ENCODE measurements at places on chromosomes 7 and 10.

- no peak for DNase-seq
Observed at GRCh38 chr7:2409745-2410414, 6.5 kb downstream of the CHST12 start.

DNA sequence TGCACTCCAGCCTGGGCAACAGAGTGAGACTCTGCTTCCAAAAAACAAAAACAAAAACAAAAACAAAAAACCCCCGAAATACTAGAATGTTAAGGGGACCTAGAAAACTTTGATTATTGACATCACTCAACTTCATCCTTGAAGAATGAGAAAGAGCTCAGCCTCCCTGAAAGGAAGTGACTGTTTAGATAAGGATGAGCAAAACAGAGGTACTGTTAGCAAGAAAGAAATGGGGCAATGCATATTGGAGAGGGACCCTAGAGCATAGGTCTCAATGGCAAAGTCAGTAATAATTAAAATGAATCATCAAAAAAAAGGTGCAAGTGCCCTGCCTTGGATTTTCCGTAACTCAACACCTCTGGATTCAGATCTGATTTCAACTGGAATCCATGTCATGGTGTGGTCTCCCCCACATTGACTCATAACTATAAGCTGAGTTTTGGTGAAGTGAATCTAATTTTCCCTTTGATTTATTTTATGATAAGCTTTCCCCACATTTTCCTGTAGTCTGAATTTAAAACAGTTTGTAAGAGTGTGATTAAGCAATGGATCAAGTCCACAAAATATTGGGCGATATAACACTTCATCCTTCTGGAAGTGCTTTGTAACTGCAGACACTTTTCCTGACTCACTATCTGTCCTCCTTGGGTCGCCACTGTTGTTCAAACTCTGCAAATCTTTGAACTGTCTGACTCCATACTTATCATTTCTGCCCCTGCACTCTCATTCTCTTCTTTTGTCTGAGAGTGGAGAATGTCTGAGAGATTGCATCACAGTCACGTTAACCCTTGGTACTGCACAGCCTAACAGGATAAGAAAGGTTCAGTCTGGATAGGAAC, 224.8 kb upstream of the LYZL1 start:
- peak; percentile 25 for DNase-seq

DNA sequence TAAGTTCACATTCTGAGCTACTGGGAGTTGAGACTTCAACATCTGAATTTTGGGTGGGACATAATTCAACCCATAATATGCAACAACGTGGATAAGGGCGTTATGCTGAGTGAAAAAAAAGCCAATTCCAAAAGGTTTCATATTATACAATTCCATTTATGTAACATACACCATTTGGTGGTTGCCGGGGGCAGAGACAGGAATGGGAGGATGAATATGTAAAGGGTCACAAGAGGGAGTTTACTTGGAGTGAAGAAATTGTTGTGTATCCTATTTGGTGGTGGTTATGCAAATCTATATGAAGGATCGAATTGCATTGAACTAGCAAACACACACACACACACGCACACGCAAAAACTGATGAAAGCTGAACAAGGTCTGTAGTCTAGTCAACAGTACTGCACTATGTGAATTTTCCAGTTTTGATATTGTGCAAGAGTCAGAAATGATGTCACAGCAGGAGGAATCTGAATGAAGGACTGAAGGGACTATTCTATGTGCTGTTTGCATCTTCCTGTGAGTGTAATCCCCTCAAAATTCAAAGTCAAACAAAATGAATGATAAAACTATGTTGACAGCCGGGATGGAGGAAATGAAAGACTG, 249.2 kb upstream of the HABP2 start:
- no peak for DNase-seq

DNA sequence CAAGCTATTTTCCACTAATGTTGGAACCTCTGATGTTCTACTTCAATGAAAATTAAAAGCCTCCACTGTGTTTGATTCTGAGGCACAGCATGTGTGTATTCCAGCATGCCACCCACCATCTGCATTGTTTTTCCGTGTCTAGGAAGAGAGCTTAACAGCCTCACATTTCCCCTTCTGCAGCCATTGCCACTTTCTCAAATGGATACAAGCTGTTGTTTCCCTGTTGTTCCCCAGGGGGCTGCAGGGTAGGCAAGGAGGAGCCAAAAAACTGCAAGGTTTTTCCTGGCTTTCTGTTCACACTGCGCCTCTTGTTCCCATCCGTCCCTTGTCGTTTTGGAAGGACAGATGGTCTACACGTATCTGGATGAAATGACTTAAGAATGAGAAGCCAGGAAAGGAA, 72.3 kb upstream of the DNAJB12 start:
- DNase-seq: no peak

DNA sequence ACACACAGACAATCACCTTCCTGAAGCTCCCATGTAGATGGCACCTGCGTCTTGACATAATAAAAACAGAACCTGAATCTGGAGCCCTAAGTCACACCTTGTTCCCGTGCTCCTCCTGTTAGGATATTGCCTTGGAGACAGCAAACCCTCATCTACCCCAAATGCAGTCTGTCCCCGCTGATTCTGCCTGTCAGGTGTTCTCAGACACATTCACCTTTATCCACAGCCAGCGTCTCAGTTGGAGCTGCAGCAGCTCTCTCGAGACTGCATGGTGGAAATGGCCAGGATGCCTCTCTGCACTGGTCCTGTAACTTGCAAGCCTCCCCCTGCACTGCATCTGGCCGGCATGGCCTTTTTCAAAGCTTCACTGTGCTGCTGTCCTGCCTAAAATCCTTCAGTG, 218.0 kb upstream of the ZNF32 start:
- DNase-seq: no peak

- no peak for DNase-seq
Observed at GRCh38 chr7:92623544-92623943, 33.4 kb upstream of the FAM133B start.

GRCh38 chr7:44172803-44173424, 16.3 kb downstream of the GCK start:
- no peak for DNase-seq

GRCh38 chr10:130430852-130431704, 294.9 kb downstream of the GLRX3 start:
- no peak for DNase-seq

- no peak for DNase-seq
Observed at GRCh38 chr7:28570113-28570969, 158.0 kb downstream of the CREB5 start.
